ENCODE measurements at places on chromosomes 6 and 20.

DNA sequence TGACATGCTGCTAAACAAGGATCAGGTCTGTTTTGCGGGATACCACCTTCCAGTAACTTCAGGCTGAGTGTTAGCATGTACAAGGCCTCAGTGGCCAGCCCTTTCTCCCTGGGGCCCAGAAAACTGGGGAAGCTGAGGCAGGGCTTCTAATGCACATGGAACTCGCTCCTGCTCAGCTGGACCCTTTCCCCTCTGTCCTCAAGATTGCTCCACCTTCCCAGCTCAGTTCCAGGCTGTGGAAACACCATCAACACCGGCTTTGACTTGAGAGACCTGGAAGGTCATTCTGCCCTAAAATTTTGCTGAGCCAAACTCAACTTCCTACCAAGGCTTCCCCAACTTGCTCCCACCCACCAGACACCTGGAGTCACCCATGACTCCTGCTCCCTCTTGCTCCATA lies 4.2 kb upstream of the BLCAP start:
- no peak for DNase-seq

DNA sequence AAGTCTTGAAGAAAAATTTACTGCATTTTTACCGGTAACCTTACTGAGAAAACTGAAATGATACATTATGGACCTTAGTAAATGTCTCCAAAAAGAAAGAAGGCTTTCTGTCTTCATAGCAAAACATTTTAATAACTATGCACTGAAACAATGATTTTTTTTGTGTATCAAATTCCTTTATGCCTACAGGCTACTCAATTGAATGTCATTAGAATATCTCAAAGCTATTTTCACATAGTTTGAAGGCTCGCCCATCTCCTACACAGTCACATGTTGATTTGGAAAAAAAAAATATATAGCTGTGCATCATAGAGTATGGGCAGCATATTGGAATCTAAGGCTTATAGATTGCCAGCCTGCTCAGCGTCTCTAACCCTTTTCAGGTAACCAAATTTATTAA lies 12.0 kb upstream of the MLIP start:
- no peak for DNase-seq

DNA sequence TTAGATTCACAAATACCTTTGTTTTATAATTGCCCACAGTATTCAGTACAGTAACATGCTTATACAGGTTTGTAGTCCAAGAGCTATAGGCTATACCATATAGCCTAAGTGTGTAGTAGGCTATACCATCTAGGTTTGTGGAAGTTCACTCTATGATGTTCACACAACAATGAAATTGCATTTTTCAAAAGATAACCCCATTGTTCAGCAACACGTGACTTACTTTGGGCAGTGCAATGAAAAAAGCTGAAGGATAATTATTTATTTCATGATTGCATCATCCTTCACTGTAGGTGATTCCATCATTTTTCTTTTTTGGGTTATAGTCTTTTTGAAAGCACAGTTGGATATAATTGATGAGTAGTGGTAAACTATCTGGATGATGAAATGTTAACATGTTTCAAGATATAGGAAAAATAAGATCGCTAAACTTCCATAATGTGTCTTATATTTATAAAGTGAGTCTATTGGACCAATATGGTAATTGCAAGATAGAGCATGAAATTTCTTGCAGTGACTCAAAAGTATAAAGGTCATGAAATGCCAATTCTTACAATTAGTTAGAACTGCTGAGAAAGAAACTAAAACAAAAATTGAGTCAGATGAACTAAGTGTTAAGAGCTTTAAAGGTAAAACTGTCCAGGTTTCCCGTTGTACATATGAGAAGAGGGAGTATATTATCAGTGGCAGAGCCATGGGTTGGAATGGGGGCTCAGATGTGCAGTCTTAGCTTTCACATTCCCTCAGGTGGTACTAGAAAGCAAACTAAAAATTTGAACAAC lies 164.4 kb downstream of the ZFAND3 start:
- no peak for DNase-seq

- peak; percentile 94 for DNase-seq
Observed at GRCh38 chr6:154123155-154123956, 84.3 kb downstream of the OPRM1 start.

DNA sequence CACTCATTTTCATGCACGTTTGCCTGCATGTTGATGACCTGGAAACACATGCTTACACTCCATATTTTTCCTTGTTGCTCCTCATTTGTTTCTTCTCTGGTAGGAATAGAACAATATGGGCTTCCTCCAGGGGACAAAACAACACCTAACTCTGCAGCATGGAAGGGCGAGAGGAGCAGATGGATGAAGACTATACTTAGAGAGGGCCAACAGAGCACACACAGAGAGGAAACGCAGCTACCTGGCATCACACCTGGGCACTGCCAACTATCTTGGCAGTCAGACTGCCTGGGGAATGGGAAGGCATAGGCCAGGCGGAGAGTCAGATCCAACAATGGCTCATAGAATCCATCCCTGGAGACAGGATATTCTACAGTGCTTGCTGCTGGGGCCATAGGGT lies 290.9 kb downstream of the CD83 start:
- DNase-seq = no peak

DNA sequence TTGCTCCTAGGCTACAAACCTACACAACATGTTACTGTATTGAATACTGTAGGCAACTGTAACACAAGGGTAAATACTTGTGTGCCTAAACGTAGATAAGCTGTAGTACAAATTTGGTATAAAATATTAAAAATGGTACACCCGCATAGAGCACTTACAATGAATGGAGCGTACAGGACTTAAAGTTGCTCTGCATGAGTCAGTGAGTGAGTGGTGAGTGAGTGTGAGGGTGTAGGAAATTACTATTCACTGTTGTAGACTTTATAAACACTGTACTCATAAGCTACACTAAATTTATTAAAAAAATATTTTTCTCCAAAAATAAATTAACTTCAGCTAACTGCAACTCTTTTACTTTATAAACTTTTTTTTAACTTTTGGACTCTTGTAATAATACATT lies 391.6 kb downstream of the ADGRB3 start:
- DNase-seq = no peak

DNA sequence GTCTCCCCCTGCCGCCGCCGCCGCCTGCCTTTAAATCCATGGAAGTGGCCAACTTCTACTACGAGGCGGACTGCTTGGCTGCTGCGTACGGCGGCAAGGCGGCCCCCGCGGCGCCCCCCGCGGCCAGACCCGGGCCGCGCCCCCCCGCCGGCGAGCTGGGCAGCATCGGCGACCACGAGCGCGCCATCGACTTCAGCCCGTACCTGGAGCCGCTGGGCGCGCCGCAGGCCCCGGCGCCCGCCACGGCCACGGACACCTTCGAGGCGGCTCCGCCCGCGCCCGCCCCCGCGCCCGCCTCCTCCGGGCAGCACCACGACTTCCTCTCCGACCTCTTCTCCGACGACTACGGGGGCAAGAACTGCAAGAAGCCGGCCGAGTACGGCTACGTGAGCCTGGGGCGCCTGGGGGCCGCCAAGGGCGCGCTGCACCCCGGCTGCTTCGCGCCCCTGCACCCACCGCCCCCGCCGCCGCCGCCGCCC lies 474 bp downstream of the CEBPB start:
- peak; percentile 76 for DNase-seq

GRCh38 chr20:24720957-24721356 lies 228.1 kb upstream of the CST7 start:
- no peak for DNase-seq

- no peak for DNase-seq
Observed at GRCh38 chr6:23180504-23181293, 611.3 kb downstream of the HDGFL1 start.

DNA sequence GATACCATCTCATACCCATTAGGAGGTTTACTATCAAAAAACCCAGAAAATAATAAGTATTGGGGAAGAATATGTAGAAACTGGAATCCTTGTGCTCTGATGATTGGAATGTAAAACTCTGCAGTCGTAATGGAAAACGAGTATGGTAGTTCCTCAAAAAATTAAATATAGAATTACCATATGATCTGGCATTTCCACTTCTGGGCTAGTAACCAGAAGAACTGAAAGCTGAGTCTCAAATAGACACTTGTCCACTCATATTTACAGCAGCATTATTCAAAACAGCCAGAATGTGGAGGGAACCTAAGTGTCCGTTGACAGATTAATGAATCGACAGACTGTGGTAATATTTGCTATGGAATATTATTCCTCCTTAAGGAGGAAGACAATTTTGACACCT lies 44.3 kb downstream of the FOXC1 start:
- DNase-seq = peak; percentile 19

- DNase-seq = no peak
Observed at GRCh38 chr20:22341508-22341907, 242.9 kb downstream of the FOXA2 start.

DNA sequence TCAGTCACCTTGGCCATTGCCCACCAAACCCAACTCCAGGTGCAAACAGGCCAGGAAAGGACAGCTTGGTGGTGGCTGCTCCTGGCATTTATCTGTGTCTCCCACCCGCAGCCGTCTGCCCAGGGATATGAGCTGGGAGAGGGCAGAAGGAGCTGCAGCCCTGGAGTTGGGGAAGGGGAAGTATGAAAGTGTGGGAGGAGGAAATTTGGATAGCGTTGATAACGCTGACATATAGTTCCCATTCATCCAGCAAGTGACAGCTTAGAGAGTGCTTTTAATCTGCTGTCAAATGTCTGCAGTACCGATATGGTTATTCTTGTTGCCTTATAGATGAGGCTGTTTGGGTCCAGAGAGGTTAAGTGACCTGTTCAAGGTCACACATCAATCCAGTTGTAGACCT lies 741 bp downstream of the KCNK16 start:
- no peak for DNase-seq

GRCh38 chr6:75556240-75556639 lies 45.4 kb upstream of the SENP6 start:
- DNase-seq = no peak

- no peak for DNase-seq
Observed at GRCh38 chr6:141513830-141514229, 618.9 kb upstream of the GJE1 start.

GRCh38 chr20:10856237-10857015 lies 182.6 kb upstream of the JAG1 start:
- DNase-seq = no peak

DNA sequence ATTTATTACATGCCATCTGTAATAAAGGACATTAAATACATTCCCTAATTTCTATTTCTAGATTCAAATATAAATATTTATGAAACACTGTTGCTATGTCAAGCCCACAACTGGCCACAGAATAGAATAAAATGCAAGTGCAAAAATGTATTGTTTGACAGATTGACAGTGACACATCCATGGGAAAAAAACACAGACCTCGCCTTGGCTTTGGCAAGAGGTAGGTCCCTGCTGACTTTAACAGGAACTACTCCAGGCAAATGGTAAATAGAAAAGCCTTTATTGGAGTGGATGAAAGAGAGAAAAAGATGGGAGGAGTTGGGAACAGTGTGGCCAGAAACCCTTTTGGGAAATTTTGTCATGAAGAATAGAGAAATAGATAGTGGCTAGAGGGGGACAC lies 622.9 kb downstream of the UTRN start:
- DNase-seq = no peak

- DNase-seq = no peak
Observed at GRCh38 chr6:28995093-28995650, 9.9 kb downstream of the ZNF311 start.

GRCh38 chr6:14516956-14517355 lies 399.4 kb downstream of the CD83 start:
- DNase-seq = no peak

DNA sequence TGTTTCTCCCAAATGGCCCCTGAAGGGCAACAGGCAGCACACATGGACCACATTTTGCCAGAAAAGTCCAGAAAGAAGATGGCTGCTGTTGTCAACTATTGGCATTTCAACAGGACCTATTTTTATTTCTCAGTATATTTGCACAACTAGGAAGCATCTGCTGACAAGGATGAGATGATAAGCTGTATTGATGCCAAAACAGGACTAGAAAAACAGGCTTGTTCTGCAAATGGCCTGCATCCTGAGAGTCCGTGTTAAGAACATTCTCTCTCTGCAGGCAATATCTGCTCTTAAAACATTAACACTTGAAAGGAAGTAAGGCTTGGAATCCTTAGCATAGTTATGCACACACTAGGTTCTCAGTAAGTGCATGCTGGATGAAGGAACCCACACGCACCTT lies 283.7 kb downstream of the ESR1 start:
- DNase-seq = no peak

DNA sequence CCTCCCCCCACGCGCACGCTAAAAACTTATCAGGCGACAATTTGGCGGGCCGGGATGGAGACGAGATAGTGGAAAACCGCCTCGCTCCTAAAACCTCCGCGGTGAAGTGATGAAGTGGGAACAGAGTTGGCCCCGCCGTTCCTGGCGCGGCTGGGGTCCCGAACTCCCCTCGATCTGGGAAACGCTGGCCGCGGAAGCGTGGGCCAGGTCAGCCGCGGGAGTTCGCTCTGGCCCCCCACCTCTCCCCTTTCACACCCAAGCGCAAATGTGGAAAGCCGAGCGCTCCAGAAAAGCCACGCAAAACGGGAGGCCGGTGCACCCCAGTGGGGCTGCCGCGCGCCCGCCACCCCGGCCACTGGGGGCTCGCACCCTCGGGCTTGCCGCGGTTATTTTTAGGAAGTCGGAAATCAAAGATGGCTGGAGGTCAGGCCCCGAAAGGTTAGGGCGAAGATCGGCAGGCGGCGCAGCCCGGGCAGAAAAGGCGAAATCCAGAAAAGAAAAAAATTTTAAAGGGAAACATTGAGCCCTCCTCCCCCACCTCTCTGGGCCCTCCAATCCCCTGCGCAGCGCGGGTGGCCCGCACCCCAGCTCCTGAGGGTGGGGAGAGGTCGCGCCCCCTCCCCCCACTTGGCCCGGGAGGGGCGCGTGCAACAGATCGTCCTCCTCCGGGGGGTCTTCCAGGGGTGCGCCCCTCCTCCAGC lies 1.0 kb downstream of the SALL4 start:
- DNase-seq = no peak

DNA sequence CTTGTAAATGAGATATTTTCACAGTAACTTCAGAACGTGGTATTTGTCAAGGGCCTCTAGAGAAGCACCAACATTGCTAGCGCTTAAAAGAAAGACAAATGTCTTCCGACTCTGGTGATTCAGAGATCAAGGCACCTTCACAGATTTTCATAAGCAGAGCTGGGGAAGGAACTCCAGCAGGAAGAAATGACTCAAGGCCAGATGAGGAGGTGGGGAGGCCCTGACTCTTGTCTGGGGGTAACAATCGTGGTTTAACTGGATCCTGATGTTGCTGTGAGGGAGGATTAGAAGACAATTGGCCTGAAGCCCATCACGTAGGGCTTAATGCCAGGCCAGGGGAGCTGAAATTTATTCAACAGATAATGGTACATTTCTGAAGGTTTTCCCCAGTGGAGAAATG lies 122.9 kb upstream of the QKI start:
- DNase-seq = no peak

DNA sequence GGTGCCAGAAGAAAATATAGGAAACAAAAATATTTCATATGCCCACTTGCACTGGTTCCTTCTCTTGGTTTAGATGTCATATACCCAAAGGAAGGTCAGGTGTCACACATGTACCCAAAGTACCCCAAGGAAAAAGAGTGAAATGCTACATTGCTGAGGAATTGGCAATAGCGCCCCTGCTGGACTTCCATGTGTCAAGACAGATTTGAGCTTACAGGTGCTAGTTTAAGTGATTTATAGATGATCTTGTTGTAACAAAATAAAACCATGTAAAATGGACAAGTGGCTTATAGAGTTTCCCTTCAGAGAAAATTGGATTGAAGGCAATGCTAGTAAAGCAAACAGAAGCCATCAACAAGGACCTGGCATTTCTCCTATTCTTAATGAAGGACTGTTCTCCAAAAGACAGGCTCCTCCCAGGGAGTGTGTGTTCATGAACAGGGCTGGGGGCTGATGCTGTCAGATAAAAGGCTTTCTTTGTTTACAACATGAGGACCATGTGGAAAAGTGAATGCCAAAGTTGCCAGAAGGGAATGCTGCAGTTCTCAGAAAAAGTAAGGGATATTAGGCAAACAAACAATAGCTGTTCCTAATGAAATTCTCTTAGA lies 64.3 kb upstream of the PAK5 start:
- DNase-seq = peak; percentile 12
